Psoas muscle (tissue), 8 donors: ENCODE measurements at places on chromosomes 5 and 9. TPM values are rescaled to one million over a fixed set of nuclear protein-coding genes. Genes with fewer than 3 reads are reported as not detected.

Gene POU5F2
- 0.01 TPM for polyA plus RNA-seq

Gene LPAR1
- polyA plus RNA-seq = 7.7 TPM

Gene THBS4
- polyA plus RNA-seq = 31.0 TPM

Gene BNC2
- polyA plus RNA-seq = 1.3 TPM

Gene SCGB3A2
- polyA plus RNA-seq = not detected

DNA sequence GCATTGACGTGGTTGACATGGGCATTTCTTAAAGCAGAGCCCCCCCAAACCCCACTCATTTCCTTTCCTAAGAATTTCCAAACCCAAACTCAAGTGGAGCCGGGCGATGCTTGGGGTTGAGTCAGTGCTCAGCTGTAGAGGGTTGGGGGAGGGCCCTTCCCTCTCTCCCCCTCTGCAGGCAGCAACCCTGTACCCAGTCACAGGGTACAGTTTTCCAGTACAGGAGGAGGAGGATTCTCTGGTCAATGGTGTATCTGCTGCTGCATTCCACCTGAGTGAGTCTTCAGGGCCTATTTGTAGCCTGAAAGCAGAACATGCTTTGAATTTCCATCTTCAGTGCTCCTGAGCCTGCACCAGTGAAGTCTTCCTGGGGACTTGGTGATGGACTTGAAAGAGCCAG lies 55.8 kb downstream of the ENTREP1 start:
- DNase-seq = peak; percentile 37

DNA sequence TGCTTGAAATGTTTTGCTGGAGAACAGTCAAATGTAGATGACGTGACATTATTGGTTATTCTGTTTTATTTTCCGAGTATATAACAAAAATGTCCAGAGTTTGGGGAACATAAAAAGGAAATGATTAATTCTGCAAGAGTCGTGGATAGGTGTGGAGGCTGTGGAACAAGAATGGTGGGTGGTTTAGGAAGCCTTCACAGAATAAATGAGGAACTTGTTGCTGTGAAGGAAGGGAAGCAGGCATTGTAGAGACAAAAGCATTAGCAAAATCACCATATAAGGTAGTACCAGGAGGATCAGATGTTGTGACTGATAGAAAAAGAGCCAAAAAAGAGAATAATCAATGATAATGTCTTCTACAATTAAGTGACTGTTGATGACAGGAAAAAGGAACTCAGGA lies 66.2 kb upstream of the CNTLN start:
- DNase-seq = no peak

- DNase-seq = no peak
Observed at GRCh38 chr5:83864652-83865051, 144.0 kb upstream of the HAPLN1 start.
